Mesothelial cell of epicardium (in vitro differentiated cells): ENCODE measurements at places on chromosomes 13 and 19.
A peak's percentile ranks its signal among the peaks of the same experiment; 100 is the strongest.

DNA sequence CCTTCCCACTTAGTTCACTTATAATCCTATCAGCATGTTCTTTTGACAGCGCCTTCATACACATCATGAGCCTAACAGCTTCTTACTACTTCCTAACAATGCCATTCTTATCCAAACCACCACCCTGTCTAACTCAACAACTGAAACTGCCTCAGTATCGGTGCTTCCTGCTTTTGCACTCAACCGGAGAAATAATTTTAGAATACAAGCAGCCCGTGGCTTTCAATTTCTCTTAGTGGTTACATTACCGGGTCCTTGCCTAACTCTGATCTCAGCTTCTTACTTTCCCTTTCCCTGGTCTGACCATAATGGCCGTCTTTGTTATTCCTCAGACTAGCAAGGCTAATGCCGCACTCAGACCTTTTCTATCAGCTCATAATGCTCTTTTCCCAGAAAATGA is 17.0 kb downstream of the ZFP82 start:
- no peak for DNase-seq

- no peak for DNase-seq
Measured at GRCh38 chr13:52811841-52812240, 36.6 kb downstream of the PCDH8 start.

DNA sequence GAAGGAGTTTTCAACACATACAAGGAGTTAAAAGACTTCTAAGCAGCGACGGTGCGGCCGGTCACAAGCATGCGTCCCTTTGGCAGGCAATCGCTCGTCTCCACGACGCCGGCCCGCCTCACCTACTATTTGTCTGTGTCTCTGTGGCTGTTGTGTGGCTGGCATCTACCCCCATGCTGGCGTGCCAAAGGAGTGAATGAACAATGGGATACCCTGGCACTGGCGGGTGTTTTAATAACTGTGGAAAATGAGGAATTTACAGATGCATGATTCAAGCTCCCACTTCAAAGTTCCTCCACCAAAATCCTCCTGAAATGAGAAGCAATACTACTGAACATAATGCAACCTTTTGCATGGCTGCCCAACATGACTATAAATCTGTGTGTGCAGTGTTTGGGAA is 176.6 kb downstream of the KLF5 start:
- no peak for DNase-seq

GRCh38 chr13:25868490-25868889 is 183.3 kb downstream of the SHISA2 start:
- no peak for DNase-seq

DNA sequence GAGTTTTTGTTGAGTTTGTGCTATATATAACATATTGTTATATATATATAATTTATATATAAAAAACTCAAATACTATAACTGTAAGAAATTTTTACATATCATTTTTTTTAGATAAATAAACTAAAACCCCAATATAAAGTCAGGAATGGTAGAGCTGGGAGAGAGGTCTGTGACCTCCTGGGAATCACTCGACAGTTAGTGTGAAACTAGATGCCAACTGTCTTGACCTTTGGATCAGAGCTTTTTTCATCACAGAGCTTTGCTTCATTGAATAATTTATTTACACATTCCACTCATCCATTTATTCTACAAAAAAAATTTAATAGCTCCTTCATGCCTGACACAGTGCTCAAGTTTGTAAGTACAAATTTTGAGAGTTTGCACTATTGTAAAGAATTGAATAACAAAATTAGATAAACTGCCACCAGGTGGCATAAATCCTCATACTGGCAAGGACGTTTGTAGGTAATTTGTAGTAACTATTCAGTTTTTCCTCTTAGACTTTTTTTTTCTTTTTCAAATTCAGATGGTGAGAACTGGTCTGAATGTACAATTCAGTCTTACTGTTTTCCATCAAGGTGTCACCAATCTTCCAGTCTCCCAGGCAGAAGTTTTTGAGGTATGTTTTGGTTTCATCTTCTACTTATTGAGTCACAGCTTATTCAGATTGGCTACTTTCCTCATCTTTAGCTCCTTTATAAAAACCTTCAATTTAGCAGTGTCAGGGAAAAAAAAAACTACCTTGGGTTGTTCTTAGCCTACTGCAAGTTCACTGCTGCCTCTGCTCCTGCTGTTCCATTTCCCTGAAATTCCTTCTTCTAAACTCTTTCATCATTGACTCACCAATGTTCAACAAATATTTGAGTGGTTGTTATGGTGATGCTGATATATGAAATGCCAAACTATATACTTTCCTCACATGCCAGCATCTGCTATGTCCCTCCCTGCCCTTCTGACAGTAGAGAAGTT is 28.7 kb downstream of the LACC1 start:
- DNase-seq: no peak

- no peak for DNase-seq
Measured at GRCh38 chr13:50358231-50359040, 343.2 kb downstream of the KCNRG start.

DNA sequence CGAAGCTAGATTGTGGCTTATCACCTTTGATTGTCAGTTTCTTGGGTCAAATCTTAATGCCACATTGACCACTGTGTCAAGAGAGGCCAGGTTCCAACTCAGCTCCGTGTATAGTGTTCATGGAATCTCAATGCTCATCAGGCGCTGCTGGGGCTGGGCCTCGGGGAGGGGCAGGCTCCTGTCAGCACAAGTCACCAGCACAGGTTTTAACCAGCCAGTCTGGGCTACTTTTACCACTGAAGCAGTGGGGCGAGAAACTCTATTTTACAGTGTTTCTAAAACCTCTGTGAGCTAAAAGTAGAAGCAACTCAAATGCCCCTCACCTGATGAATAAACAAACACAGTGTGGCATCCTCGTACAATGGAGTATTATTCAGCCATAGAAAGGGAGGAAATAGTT is 118.7 kb upstream of the GJB6 start:
- no peak for DNase-seq

DNA sequence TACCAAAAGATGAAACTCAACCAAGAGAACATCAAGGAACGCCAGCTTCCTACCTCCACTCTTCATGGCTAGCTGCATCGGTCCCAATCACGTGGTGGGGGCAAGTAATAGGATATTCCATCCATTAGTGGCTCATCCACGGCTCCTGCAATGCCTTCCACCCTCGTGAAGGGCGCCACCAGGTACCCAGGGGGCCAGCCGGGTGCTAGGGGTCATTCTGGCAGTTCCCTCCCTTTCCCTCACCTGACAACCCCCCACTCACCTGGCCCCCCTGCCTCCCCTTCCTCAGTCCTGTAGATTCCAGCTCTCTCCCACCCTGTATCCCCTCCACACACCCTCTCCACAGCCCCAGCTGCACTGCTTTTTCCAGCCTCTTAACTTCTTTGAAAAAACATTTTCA is 161.9 kb downstream of the URI1 start:
- DNase-seq: no peak

GRCh38 chr13:97780486-97780885 is 173.0 kb upstream of the IPO5 start:
- no peak for DNase-seq

- no peak for DNase-seq
Measured at GRCh38 chr19:12521996-12522395, 29.3 kb downstream of the ZNF564 start.

DNA sequence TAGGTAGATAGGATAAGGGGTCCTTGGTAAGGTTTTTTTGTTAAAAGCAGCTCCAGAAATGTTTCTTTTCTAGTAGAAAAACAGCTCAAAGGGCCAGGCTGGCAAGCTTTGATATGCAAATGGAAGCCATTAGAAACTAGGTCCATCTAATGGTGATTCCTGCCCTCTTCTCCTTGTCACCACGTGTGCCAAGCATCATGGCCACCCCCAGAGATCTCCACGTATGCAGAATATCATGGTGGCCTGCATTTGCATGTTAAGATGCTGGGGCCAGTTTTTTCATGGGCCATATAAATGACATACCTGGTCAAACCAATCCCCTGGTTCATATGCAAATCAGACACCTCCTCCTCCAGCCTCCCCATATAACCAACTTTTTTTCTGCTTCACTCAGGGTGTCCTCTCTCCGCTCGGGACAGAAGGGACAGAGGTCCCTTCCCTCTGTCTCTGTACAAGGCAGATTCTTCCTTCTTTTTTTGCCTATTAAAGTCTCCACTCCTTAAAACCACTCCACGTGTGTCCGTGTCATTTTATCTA is 1335.9 kb downstream of the UQCRFS1 start:
- no peak for DNase-seq

DNA sequence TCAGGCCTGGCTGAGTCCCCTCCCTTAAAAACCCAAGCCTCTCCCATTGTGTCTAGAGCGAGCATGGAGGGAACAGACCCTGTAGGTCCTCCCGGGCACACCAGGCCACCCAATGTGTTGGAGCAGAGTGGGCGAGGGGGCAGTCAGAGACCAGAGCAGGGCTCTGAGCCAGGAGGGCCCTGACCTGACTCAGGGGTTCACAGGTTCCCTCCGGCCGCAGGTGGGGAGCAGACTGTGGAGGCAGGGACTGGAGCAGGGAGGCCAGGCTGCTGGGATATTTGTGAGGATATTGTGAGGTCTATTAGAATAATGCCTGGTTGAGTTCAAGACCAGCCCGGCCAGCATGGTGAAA is 1.6 kb upstream of the TYROBP start:
- DNase-seq: no peak

DNA sequence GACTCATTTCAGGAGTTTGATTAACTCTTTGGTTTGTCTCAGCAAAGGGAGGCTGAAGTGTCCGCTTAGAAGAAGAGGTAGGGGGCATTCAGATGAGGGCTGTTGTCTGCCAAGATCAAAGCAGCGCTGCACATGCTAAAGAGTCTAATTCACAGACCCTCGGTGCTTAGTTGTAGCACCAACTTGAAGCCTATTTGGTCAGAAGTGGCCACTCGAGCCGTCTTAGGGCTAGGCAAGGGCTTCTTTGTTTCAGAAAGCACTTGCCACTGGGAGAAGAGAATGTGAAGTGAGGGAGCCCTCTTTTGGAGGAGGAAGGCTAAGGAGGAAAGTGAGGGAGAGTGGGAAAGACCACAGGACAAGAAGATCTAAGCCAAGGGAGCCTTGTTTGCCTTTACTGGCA is 313.4 kb upstream of the TMTC4 start:
- DNase-seq: no peak

GRCh38 chr19:32343550-32344262 is 1.7 kb upstream of the ZNF507 start:
- no peak for DNase-seq

GRCh38 chr13:113918981-113919701 is 54.7 kb downstream of the C13orf46 start:
- DNase-seq: peak; percentile 36

DNA sequence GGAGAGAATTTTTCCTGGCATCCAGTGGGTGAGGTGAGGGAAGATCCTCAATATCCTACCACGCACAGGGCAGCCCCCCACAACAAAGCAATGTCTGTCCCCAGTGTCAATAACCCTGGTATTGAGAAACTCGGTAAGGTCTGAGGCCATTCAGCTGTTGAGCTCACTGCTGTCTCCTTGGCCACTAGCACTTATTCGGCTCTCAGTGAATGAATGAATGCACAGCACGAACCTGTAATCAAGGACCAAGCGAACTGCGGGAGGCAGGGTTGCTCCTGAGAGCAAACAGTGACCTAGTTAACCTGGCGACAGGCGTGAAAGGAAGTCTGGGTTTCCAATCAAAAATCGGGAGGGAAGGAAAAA is 640 bp downstream of the ZSCAN5A start:
- peak; percentile 39 for DNase-seq

GRCh38 chr13:98458431-98458830 is 118.5 kb downstream of the STK24 start:
- no peak for DNase-seq
